GM18507 (cell line): ENCODE measurements at places on chromosomes 3 and 15.
A peak's percentile ranks its signal among the peaks of the same experiment; 100 is the strongest.

- no peak for DNase-seq
These were observed 37.6 kb upstream of the ATP11B start for GRCh38 chr3:182755712-182756111.

GRCh38 chr3:10666621-10667020 lies 149.4 kb upstream of the SLC6A11 start:
- DNase-seq: peak; percentile 8

DNA sequence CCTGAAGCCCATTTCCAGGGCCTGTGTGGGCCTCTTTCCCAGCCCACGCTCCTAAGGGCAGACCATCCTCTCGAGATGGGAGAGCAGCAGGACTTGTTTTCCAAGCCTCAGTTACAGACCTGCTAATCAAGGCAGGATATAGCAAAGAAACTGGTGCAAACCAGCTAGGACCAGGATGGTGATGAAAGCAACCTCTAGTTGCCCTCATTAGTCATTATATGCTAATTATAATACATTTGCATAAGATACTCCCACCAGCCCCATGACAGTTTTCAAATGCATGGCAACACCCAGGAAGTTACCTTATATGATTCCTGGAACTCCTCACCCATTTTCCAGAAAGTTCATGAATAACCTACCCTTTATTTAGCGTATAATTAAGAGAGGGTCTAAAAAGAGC lies 34.4 kb upstream of the TRH start:
- no peak for DNase-seq

DNA sequence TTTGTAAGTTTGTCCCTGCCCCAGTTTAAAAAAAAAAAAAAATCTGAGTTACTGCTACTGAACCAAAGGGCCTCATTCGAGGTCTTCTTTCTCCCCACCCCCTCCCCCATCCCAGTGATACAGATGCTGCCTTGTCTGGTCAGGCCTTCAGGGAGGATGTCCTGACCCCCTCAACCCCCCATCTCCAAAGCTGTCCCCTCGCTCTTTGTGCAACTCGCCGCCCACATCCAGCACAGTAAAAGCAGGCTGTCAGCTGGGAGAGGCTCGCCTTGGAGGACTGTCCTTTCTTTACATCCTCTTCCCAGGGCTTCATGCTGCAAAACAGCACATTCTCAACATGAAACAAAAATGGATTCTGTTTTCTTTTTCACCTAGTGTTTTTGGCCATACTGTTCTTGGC lies 133.4 kb downstream of the VGLL4 start:
- DNase-seq: no peak

- DNase-seq: no peak
These were observed 189.2 kb downstream of the RSL24D1 start for GRCh38 chr15:55007561-55007960.

- no peak for DNase-seq
These were observed 41.9 kb upstream of the CCNB2 start for GRCh38 chr15:59063042-59063441.

- peak; percentile 11 for DNase-seq
These were observed 81.0 kb downstream of the CLDN11 start for GRCh38 chr3:170499562-170500156.

DNA sequence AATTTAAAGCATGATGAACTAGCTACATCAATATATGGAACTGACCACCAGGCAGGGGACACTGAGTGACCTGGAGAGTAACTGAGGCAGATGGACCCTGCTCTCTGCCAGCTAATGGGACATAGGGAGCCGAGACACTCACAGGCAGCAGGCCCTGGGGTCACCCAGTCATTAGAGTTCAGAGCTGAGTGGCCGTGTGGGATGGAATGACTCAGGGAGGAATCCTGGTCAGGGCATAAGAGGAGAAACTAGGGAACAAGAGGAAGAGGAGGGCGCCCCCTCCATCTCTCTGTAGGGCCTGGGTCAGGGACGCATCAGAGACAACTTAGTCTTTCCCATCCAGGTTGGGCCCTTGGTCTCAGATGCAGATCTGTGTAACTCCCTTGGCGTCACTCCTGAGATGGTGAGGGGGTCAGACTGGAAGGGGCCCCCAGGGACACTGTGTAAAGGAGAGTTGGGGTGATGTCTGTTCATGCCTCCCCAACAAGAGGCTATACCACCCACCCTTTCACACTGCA lies 39.8 kb downstream of the CCDC12 start:
- no peak for DNase-seq
